Skeletal muscle tissue (tissue), 5 donors: ENCODE measurements at places on chromosomes 1 and 21. TPM values are rescaled to one million over a fixed set of nuclear protein-coding genes. Genes with fewer than 3 reads are reported as not detected.

CLEC20A gene
- not detected for total RNA-seq

SEMA4A gene
- 4.2 TPM for total RNA-seq

ADORA3 gene
- 0.52 TPM for total RNA-seq

NENF gene
- total RNA-seq: 88.2 TPM

CYP2J2 gene
- 38.1 TPM for total RNA-seq

STYXL2 gene
- total RNA-seq: 99.7 TPM

CFHR3 gene
- 1.0 TPM for total RNA-seq

RPF1 gene
- 20.9 TPM for total RNA-seq

NCF2 gene
- 8.9 TPM for total RNA-seq

FABP3 gene
- 201 TPM for total RNA-seq

UMODL1 gene
- not detected for total RNA-seq

RHEX gene
- 3.1 TPM for total RNA-seq

KCND3 gene
- total RNA-seq: 1.0 TPM

ILDR2 gene
- 2.6 TPM for total RNA-seq

HRNR gene
- not detected for total RNA-seq
